ENCODE measurements at places on chromosomes 16 and 17. TPM values are rescaled to one million over a fixed set of nuclear protein-coding genes. Genes with fewer than 3 reads are reported as not detected.
A peak's percentile ranks its signal among the peaks of the same experiment; 100 is the strongest.

DNA sequence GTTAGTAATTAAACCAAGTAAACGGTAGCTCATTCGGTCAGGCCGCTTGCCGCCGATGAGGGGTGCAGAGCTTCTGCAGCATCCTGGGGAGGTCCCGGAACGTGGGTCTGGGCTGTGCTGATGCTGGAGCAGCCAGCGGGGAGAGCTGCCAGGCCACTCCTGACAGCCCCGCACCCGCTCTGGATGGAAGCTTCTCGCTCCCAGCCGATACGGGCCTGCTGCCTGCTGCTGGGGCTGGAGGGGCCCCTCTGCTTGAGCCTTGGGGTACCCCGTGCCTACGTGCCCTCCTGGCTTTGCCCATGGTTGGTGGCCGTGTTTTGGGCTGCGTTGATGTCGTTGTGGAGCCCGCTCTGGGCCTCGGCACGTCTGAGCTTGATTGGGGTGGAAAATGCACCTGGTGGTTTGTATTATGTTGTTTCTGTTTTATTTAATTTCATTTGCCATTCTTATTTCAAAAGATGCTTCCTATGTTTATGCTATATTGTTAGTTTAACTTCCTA, 41.6 kb upstream of the ZNF750 start:
- DNase-seq, result no peak
- H3K4me1 ChIP-seq, result peaks cover 79% of the 10 kb centered on the region
- peak overlapping the region; percentile 78 for H3K27ac ChIP-seq
- H3K4me3 ChIP-seq, result no peak overlapping the region
- no peaks in the 10 kb centered on the region for H3K27me3 ChIP-seq

DNA sequence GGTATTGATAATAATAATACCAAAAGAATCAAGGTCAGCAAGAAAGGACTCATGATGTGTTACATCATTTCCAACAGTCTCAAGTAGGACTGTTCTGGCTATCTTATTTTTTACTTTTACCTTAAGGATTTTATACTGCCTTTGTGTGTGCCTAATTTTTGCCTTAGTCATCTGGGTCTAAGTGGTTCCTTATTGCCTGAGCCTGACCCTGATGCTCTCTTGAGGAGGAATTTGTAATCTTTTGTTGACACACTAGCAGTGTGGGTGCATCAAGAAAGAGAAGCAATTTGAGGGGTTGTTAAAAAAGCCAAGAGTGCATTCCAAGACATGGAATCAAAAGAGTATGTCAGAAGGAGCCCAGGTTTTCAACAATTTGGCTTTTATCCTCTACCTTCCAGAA, 59.3 kb downstream of the TMEM100 start:
- no peak overlapping the region for H3K27ac ChIP-seq
- H3K4me3 ChIP-seq, result no peak overlapping the region
- DNase-seq, result no peak
- no peaks in the 10 kb centered on the region for H3K4me1 ChIP-seq
- H3K36me3 ChIP-seq, result no peaks in the 10 kb centered on the region

DNA sequence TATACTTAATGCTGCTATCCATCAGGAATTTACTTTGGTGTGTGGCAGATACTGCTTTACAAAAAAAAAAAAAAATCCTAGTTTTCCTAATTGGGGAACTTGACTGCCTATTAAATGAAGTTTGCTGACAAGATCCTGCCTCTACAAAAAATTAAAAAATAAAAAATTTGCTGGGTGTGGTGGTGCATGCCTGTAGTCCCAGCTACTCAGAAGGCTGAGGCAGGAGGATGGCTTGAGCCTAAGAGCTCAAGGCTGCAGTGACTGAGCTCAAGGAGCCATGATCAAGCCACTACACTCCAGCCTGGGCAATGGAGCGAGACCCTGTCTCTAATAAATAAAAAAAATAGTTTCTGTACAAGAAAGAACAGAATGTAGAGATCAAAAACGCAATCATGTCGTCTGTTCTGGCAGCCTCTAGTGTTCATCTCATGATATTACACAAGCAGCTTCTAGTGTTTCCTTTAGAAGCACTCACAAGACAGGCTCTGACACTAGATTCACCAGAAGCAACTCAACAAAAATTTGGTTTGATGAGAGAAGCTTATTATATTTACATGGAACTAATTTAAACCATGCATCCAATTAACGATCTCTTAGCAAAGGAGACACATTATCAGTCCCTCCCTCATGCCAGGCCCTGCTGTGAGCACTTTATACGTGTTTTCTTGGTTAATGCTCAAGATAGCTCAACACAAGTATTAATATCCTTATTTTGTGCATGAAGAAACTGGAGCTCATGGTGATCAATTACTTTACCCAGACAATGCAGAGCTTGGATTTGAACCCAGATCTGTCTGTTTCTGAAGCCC, 6.8 kb upstream of the KRTAP17-1 start:
- H3K4me3 ChIP-seq, result no peak overlapping the region
- no peak overlapping the region for H3K27ac ChIP-seq
- no peaks in the 10 kb centered on the region for H3K36me3 ChIP-seq
- H3K4me1 ChIP-seq, result no peaks in the 10 kb centered on the region

- H3K27ac ChIP-seq, result no peak overlapping the region
- no peaks in the 10 kb centered on the region for H3K27me3 ChIP-seq
- H3K4me1 ChIP-seq, result no peaks in the 10 kb centered on the region
- no peak for DNase-seq
- H3K36me3 ChIP-seq, result no peaks in the 10 kb centered on the region
These were observed 9.3 kb upstream of the TNFRSF17 start for GRCh38 chr16:11955713-11956123.

DNA sequence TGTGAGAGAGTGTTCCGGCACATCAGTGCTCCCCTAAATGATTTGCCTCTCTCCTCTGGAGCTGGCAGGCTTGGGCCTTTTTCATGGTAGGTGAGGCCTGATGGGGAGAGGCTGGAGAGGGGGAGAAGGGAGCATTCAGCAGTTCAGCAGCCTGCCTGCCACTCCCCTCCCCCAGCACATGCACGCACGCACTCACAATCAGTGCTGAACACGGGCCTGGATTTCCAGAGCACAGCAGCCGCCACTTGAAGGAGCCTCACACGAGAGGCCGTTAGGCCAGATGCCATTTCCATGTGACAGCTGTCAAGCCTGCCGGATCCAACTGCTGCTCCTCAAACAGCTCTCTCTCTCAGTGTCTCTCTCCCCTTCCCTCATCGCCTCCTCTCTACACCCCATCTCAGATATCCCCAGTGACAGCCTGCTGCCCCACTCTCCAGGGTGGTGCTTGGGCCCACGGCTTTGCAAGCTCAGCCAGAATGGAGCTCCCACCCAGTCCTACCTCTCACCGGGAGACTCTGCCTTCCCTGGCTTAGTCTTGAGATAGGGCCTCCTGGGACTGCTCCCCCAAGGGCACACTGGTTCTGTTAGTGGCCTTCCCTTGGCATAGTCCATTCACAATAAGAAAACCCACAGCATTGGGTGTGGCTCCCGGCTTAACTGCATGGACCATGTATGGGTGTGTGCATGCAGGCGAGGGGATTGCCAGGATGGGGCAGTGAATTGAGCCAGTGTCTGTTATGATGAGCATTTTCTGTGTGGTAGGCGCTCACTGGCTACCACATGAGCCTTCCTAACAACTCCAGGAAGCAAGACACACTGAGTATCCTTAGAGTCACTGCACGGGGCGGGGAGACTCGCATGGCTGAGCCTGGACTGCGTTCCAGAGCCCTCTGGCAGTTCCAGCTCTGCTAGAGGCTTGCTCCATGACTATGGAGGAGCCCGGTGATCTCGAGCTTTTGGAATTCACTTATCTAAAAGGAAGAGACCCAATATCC, 226.2 kb downstream of the CCDC182 start:
- no peak overlapping the region for H3K27ac ChIP-seq
- no peak for DNase-seq
- no peak overlapping the region for H3K4me3 ChIP-seq
- H3K4me1 ChIP-seq, result peaks cover 3% of the 10 kb centered on the region
- H3K36me3 ChIP-seq, result no peaks in the 10 kb centered on the region
- no peaks in the 10 kb centered on the region for H3K27me3 ChIP-seq

DNA sequence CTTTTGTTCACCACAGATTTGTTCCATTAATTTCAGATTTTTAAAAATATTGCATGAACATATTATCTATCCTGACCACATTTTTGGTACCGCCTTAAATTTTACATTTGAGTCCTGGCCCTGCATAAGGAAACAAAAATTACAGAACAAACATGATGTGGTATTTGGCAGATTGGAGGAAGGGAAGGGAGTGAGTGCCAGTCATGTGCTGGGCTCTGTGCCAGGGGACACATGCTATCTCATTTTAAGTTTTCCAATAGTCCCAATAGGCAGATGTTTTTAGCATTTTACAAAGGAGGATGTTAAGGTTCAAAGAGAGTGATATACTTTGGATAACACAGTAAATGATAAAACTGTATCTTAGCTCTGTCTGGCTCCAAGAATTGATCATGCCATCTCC, 185.1 kb downstream of the CDK5R1 start:
- H3K27ac ChIP-seq, result no peak overlapping the region
- no peak overlapping the region for H3K4me3 ChIP-seq
- no peak for DNase-seq
- H3K36me3 ChIP-seq, result no peaks in the 10 kb centered on the region
- H3K4me1 ChIP-seq, result peaks cover 12% of the 10 kb centered on the region

DNA sequence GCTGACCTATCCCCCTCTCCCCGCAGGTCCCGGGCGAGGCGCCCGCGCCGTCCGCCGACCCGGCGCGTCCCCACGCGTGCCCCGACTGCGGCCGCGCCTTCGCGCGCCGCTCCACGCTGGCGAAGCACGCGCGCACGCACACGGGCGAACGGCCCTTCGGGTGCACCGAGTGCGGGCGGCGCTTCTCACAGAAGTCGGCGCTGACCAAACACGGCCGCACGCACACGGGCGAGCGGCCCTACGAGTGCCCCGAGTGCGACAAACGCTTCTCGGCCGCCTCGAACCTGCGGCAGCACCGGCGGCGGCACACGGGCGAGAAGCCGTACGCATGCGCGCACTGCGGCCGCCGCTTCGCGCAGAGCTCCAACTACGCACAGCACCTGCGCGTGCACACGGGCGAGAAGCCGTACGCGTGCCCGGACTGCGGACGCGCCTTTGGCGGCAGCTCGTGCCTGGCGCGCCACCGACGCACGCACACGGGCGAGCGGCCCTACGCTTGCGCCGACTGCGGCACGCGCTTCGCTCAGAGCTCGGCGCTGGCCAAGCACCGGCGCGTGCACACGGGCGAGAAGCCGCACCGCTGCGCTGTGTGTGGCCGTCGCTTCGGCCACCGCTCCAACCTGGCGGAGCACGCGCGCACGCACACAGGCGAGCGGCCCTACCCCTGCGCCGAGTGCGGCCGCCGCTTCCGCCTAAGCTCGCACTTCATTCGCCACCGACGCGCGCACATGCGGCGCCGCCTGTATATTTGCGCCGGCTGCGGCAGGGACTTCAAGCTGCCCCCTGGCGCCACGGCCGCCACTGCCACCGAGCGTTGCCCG, 10.3 kb downstream of the ZNF771 start:
- peak overlapping the region; percentile 82 for H3K27ac ChIP-seq
- peak; percentile 95 for DNase-seq
- peaks cover under 1% of the 10 kb centered on the region for H3K36me3 ChIP-seq

GRCh38 chr16:81817296-81817695, 38.2 kb downstream of the PLCG2 start:
- no peak for DNase-seq
- H3K27me3 ChIP-seq, result no peaks in the 10 kb centered on the region
- H3K27ac ChIP-seq, result no peak overlapping the region
- no peaks in the 10 kb centered on the region for H3K4me1 ChIP-seq
- no peak overlapping the region for H3K4me3 ChIP-seq
- H3K36me3 ChIP-seq, result no peaks in the 10 kb centered on the region

DNA sequence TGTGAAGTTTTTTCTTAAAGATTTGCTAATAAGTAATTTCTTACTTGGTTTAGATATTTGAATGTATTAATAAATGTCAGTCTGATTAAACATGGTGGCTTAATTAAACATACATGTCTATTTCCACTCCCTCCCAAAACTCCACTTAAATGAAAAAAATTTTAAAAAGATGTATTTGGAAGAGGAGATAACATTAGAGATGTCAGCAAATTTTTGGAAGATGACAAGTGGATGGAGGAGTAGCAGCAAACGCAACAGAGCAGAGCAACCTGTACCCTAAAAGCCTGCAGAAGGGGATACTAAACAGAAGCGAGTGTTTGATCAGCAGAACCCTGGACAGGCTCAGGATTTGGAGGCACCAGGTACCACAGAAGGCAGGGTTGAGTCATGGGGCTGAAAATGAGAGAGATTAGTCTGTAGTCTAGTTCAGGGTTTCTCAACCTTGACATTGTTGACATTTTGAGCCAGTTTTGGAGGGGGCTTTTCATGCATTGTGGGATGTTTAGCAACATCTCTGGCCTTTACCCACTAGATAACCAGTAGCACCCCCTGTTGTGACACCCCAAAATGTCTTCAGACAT, 17.8 kb downstream of the LUC7L3 start:
- H3K36me3 ChIP-seq, result peaks cover 49% of the 10 kb centered on the region
- DNase-seq, result no peak
- no peaks in the 10 kb centered on the region for H3K27me3 ChIP-seq
- no peak overlapping the region for H3K27ac ChIP-seq

GRCh38 chr16:48287239-48287638, 39.9 kb upstream of the ABCC11 start:
- no peak overlapping the region for H3K4me3 ChIP-seq
- no peaks in the 10 kb centered on the region for H3K4me1 ChIP-seq
- H3K36me3 ChIP-seq, result peaks cover 23% of the 10 kb centered on the region
- DNase-seq, result no peak
- no peaks in the 10 kb centered on the region for H3K27me3 ChIP-seq

ZNF385C gene
- 0.78 TPM for total RNA-seq

HOXB9 gene
- not detected for total RNA-seq

RRAD gene
- total RNA-seq, result 11.1 TPM

CCL4 gene
- 12.5 TPM for total RNA-seq
